CD8-positive, alpha-beta T cell (primary cell): ENCODE measurements at places on chromosomes 4 and X. TPM values are rescaled to one million over a fixed set of nuclear protein-coding genes. Genes with fewer than 3 reads are reported as not detected.
A peak's percentile ranks its signal among the peaks of the same experiment; 100 is the strongest.

The TBC1D8B gene
- total RNA-seq: 0.17 TPM

The BGN gene
- not detected for total RNA-seq

The PGAM4 gene
- total RNA-seq: not detected

The TCEAL6 gene
- not detected for total RNA-seq

The KLF8 gene
- total RNA-seq: 0.67 TPM

The GAR1 gene
- total RNA-seq: 11.8 TPM

The PDE6B gene
- 10.3 TPM for total RNA-seq

The MAOB gene
- total RNA-seq: not detected

- no peak for DNase-seq
Measured at GRCh38 chr4:88010966-88011365, 3.5 kb downstream of the PKD2 start.

- DNase-seq: no peak
Measured at GRCh38 chr4:40845154-40845835, 95.5 kb downstream of the NSUN7 start.

- DNase-seq: no peak
Measured at GRCh38 chr4:79390890-79391289, 17.1 kb downstream of the GK2 start.

DNA sequence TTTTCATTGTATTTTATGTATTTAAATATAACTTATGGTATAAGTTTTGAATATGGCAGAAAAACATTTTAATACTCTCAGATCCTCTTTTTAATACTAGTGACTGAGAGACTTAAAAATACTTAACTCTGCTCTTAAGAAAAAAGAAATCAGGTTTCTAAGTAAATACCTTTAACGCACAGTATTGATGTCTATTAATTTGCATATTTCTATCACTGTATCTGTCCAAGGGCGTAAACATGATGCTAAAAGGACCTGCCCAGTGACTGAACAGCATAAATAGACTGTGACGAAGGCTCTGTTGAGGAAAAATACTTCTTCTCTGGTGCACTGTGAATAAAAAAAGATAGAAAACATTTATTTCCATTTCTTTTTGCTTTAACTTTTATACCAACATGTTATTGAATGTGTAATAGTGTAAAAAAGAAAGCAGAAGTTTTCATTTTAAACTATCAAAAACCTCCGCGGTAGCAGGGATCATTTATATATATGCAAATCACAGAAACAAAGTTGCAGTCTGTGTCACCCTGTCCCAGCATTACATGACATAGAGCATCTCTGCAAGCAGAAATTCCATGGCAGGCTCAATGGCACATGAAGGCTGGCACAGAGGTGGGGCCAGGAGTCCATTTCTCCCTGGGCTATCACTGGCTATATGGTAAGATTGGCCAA is 75.4 kb downstream of the ZAR1 start:
- no peak for DNase-seq

GRCh38 chr4:130393642-130394041 is 1297.7 kb downstream of the C4orf33 start:
- DNase-seq: no peak

DNA sequence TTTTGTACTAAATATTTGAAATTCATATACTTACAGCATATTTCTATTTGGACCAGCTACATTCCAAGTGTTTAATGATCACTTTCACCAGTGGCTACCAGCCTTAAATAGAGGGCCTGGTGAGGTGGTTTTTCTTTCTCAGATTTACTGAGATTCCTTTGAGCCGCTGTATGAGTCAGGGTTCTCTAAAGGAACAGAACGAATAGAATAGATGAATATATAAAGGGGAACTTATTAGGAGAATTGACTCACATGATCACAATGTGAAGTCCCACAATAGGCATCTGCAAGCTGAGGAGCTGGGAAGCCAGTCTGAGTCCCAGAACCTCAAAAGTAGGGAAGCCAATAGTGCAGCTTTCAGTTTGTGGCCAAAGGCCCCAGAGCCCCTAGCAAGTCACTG is 146.2 kb upstream of the TLL1 start:
- DNase-seq: no peak

GRCh38 chrX:76279007-76279406 is 106.1 kb downstream of the PBDC1 start:
- peak; percentile 60 for DNase-seq

DNA sequence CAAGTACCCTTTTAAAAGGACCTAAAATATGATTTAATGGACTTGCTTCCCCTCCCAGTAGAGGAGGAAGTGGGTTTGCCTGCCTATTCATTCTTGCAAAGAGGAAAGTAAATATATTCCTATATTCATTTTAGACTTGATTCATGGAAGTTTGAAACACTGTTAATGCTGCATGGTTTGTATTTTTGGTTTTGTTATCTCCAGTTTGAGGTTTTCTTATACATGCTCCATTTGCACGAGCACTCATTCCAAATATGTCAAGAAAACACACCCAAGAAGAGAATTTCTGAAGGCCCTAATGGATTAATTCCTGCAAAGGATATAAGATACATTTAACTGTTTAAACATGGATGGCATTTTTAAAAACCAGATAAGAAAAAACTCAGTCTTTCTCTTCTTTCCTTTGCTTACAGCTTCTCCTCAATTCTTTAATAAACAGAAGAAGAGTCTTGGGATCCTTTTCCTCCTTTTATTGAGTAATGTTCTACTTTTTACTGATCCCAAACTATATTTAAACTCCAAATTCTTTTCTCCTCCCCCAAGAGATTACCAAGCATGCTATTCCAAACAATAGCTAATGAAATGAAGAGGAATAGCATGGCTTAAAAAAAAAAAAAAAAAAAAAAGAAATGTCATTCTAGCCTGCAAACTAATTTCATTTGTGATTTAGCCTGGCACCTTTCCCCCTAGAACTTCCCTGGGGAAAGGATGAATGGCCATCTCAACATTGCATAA is 54.6 kb upstream of the LDB2 start:
- DNase-seq: no peak
